MCF 10A (cell line): ENCODE measurements at places on chromosomes 3 and 15. TPM values are rescaled to one million over a fixed set of nuclear protein-coding genes. Genes with fewer than 3 reads are reported as not detected.

The EPHB1 gene
- total RNA-seq, result not detected in 2 replicates

The ZBBX gene
- not detected in 2 replicates for total RNA-seq

The ACAN gene
- not detected in 2 replicates for total RNA-seq

The DUOXA2 gene
- total RNA-seq, result not detected in 2 replicates

The ECE2 gene
- not detected in 2 replicates for total RNA-seq

The IL17RB gene
- total RNA-seq, result 0.19 and 0.42 TPM in 2 replicates

The CLSTN2 gene
- not detected in 2 replicates for total RNA-seq

The SCG3 gene
- not detected in 2 replicates for total RNA-seq

The TMEM212 gene
- total RNA-seq, result not detected in 2 replicates

The SNX1 gene
- total RNA-seq, result 70.2 and 83.6 TPM in 2 replicates

The LDHAL6B gene
- total RNA-seq, result not detected in 2 replicates

The CALML4 gene
- 2.3 and 3.3 TPM in 2 replicates for total RNA-seq

The ENTPD3 gene
- 0.25 and 0.28 TPM in 2 replicates for total RNA-seq
